Fibroblast of mammary gland (primary cell): ENCODE measurements at places on chromosomes 5 and 9.

DNA sequence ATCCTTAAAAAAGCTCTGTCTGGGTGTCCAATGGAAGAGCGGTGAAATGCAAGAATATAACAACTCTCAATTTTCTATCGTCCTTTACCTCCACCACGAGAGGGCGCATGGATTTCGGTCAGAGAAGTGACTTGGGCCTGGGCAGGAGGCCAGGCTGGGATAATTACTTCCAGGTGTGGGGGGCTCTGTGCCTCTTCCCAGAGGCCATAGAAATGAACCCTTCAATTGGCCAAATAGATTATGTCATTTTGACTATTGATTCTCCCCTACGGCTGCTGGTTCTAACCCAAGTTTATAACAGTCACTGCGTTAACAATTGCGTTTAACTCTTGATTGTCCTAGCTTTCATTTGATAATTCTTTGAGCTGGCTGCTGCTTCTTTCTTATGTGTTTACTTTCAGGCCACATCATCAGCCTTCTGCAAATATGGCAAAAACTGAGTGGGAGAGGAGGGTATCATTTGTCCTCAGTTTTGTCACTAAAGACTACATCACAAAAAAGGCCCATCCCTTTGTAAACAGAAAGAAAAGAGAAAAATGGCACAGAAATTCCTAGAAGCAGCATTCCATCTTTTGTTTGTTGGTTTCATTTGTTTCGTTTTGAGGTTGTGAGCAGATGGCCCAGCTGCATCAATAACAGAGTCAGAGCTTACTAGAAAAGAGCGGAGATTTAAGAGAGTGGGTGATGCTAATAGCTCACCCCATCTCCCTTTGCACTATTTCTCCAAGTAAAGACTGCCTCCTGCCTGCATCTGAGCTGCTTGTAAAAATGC, 45.4 kb upstream of the ZFR start:
- peak; percentile 93 for DNase-seq

DNA sequence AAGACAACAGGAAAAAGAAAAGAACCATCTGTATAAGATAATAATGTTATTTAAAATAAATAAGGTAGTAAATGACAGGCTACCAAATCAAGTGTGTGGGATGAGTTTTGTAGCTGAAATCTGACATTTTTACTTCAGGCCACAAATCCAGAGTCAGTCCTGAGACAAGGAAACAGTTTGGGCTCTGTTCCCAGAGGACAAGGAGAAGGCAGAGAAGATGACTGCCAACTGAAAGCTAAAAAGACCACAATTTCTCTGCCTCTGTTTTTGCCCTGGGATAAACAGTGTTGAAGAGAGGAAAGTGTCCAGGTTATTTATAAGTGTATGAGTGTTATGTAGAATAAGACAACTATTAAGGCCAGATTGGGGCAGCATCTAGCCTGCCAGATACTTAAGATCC, 180.5 kb downstream of the NFIB start:
- no peak for DNase-seq

GRCh38 chr5:140401362-140402257, at the start of gene ANKHD1:
TSS of gene ANKHD1 (plus strand) at chr5:140401833. CDS start at chr5:140401968, 135 bp downstream.
- DNase-seq = peak; percentile 100

- no peak for DNase-seq
These were observed 1.6 kb downstream of the BTNL3 start for GRCh38 chr5:180990086-180990881.

GRCh38 chr9:93081081-93081529, 14.9 kb upstream of the CARD19 start:
- DNase-seq = peak; percentile 76

GRCh38 chr5:40278881-40279280, 400.8 kb upstream of the PTGER4 start:
- no peak for DNase-seq

- no peak for DNase-seq
These were observed 52.9 kb upstream of the EXOC3 start for GRCh38 chr5:389891-390622.

DNA sequence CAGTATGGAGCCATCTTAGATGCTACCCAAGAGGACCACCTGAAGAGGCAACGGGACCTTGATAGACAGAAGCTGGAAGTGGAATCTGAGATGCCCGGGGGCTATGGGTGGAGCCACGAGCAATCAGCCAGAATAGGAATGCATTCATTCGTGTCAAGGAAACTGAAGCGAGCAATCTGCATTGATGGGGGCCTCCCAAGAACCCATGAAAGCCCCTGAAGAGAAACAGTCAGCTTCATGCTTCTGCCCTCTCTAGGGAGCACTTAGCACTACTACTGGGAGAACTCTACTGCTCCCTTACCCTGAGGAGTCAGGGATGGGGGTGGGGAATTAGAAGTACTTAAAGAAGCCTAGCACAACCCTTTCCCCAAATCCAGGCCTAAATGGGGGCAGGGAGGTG, 51.9 kb upstream of the TCERG1 start:
- no peak for DNase-seq

DNA sequence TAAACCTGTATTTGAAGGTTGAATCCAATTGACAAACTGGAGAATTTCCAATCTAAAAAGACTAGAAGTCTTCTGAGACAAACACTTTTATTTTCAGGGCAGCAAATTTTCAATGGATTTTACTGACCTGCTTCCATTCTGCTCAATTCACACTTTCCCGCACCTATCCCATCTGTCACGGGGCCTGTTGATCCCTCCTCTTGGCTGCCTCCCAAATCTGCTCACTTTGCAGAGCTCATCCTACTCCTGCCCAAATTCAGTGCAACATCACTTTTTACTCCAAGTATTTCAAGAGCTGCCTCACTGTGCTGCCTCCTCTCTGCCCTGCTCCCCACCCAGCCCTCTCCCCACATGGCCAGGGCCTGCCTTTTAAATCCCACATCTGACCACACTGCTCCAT, 35.1 kb downstream of the GOLM1 start:
- no peak for DNase-seq

DNA sequence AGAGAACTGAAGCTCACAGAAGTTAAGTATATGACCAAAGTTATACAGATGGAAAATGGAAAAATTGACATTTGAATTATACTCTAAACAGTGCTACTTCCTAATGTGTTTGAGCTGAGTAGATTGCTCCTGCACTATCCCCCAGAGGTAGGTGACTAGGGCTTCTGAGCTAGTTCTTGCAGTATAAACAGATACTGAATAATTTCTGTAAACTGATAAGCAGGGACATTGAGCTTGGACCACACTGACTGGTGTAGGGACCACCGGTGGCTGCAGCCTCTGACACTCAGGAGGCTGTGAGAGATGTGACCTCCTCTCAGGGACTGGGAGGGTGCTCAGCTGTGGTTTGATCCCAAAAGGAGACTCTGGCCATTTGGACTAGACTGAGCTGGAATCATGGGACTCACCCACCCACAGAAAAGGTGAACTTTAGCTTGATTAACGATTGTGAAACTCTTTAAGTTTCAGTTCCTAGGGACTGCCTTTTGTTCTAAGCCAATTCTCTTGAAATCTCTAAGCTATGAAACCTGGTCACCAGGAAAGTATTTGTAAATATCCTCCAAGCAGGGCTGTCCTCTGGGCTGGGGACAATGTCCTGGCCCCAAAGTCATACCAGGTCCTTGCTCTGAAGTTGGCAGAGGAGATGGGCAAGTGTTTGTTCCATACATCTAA, 291.5 kb downstream of the SEC61B start:
- DNase-seq = no peak

- no peak for DNase-seq
These were observed 14.0 kb downstream of the ITGA2 start for GRCh38 chr5:53003144-53003543.
